Stimulated activated CD8-positive, alpha-beta memory T cell treated with anti-CD3 and anti-CD28 coated beads, Interleukin-15, amount 100 ng/mL, for 4 hours (primary cell): ENCODE measurements at places on chromosomes 5 and 9.

DNA sequence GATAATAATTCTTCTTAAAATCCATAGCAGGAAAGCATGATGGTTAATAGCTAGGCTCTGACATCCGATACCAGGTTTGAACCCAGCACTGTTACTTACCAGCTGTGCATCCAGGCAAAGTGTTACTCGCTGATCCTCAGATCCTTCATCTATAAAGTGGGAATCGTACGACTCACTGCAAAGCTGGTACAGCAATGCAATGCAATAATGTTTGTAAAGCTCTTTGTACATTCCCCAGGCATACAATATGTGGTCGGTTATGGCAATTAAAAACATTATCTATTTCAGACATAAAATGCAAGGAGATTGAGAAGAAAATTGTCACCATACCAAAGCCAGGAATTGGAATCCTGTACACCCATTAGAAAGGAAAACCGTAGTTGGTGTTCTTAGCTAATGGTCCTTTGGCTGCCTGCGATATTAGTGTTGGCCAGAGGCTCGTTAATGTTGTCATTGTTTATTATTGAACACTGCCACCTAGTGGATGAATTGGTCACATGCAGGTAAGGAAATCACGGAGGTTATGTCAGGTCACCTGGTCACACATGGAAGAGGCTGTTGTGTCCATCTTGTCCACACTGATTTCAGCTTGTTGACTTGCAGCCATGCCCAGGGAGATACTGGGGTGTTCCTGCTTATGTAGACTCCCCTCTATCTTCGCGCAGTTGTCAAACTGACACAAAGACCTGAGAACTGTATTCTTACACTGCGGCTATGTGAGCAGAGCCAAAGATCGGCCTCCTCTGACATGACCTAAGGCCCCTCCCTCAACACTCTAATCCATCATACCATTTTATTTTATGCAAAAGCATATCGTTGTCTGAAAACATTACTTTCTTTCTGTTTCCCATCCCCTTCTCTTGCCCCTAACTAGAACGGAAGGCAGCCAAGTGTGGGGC is 87.5 kb upstream of the PPP2R2B start:
- DNase-seq: no peak

GRCh38 chr9:127586537-127586936 is 25.5 kb upstream of the STXBP1 start:
- DNase-seq: peak; percentile 39

GRCh38 chr9:114116126-114116747 is 17.1 kb upstream of the KIF12 start:
- no peak for DNase-seq

GRCh38 chr9:25427290-25427689 is 251.0 kb downstream of the TUSC1 start:
- DNase-seq: no peak

- DNase-seq: no peak
Observed at GRCh38 chr5:60598424-60598823, 101.5 kb downstream of the DEPDC1B start.

GRCh38 chr9:75186767-75187380 is 98.6 kb downstream of the OSTF1 start:
- no peak for DNase-seq

GRCh38 chr9:545480-545879 is 296.0 kb upstream of the DMRT1 start:
- DNase-seq: no peak

GRCh38 chr9:99057665-99058625 is 47.0 kb upstream of the TGFBR1 start:
- peak; percentile 47 for DNase-seq

GRCh38 chr9:69236188-69236587 is 62.1 kb downstream of the TJP2 start:
- no peak for DNase-seq

GRCh38 chr9:104836767-104837166 is 72.8 kb downstream of the NIPSNAP3B start:
- DNase-seq: no peak

DNA sequence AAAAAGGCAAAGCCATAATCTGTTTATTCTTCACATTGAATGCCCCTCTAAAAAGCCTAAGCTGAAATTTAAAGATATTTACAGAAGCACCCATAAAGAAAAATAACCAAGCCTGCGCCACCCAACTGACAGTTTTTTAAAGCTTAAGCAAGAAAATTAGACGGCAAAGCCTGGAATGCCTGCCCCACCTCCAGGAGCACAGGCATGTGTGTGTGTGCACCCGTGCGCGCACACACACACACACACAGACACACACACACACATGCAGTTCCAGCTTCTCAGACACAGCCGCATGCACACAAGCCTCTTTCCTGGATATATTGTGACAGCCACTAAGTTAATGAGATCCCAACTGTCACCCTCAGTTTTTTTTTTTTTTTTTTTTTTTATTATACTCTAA is 88.2 kb downstream of the FRMD3 start:
- no peak for DNase-seq

DNA sequence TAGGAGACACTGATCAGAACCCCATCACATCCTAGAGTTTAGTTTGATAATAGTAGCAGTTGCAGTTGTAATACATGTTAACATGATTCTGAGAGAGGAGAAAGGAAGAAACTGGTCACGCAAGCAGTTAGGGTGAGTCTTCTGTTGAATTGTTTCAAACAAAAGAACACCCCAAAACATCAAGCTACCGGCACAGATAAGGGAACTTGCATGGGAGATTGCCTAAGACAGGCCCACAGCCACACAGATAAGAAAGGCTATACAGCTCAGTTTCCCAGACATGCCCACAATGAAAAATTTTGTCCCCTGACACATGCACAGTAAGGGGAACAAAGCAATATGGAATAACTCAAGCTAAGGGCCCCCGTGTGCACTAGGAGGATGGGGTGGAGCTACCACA is 15.9 kb downstream of the HSPB3 start:
- no peak for DNase-seq

DNA sequence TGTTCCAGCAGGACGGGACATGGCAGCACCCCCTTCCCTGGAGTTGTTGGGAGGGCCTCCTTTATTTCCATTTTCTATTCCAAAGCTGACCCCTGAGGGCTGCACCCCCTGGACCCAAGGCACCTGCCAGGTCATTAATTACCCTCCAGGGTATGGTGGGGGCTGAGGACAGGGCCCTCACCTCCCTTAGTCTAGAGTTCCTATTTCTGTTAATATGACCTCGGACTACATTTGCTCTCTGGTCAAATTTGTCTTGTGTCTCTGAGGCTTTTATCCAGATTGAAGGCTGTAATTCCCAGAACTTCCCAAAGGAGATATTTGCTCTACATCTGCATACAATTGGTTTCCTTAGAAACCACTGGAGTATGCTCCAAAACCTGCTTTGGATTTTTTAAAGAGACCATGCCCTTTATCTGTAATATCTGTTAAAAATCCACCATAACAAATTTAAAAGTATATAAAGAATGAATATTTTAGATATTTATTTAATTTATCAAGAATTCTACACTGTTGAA is 16.8 kb downstream of the PHF2 start:
- DNase-seq: no peak

GRCh38 chr5:143536364-143536763 is 132.9 kb upstream of the NR3C1 start:
- DNase-seq: no peak

DNA sequence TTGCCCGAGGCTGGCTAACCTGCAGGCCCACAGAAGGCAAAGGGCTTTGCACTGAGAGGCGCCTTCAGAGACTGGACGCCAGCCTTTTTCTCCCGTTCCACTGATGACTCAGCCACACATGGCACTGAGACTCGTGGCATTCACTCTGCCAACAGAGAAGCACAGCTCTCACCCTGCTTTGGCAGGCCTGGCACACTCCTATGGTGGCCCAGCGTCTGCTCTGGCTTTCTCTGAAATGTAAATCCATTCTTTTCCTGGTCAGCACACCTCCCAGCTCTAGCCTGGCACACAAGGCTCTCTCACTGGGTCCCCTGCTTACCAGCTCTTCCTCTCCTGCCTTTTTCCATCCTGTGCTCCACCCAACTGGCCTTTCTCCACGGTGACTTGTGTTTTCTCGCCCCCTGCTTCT is 5.9 kb upstream of the MELK start:
- DNase-seq: no peak

- no peak for DNase-seq
Observed at GRCh38 chr9:133700819-133701320, 37.3 kb downstream of the SARDH start.

GRCh38 chr5:100828071-100828897 is 74.8 kb downstream of the ST8SIA4 start:
- no peak for DNase-seq

- no peak for DNase-seq
Observed at GRCh38 chr5:84794486-84795035, 409.9 kb upstream of the EDIL3 start.

GRCh38 chr5:1985781-1986180 is 103.1 kb upstream of the IRX4 start:
- no peak for DNase-seq

DNA sequence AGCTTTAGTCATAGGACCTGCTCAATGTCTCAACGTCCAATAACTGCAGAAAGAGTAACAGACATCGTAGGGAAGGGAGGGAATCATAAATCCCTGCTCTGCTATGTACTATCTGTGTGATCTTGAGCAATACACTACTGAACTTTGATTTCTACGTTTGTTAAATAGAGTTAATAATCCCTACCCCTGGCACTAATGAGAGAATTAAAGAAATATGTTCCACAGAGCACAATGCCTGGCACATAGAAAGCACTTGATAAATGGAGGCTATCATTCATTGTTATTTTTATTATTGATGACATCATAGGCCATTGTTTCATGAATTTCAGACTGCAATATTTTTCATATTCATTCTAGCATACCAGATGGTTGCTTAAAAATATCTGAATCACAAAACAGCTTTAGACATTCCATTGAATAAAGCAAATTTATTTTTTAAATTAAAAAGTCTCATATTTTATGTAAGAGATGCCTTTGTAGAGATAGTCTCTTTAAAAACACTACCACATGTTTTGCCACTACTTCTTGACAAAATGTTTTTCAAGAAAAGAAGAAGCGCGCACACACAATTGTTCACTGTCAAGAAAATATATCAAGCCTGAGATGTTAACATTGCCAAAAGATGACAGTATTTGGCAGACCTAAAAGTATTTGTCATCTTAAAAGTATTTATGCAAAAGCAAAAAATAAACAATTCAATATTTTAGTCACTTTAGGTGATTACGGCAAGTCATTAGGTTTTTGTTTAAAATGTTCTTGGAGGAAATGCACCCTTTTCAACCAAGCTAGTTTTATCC is 108.5 kb downstream of the EBF1 start:
- DNase-seq: no peak

- no peak for DNase-seq
Observed at GRCh38 chr9:80792726-80793125, 896.6 kb downstream of the TLE1 start.

DNA sequence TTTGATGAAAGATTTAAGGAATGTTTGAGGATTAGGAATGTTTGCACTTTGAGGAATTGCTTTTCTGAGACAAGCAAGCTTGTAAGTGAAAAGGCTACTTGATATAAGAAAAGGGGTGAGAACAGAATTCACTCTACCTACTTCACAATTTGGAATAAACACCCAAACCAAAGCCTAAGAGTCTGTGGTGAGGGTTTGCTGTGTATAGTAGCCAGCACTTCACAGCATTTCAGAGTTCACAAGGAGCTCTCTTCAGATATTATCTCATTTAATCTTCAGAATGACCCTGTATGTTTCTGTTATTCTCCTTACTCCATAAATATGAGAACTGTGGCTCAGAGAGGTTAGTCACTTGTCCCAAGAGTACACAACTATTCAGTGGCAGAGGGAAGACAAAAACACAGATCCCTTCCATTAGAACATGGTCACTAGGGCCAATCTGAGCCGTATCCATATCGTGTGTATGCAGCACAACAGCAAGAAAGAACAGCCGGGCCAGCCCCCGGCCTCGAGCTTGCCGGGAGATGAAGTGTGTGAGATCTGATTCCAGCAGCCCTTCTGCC is 92.4 kb downstream of the FRMD3 start:
- no peak for DNase-seq

GRCh38 chr5:164742025-164742424 is 1236.6 kb downstream of the MAT2B start:
- DNase-seq: no peak

DNA sequence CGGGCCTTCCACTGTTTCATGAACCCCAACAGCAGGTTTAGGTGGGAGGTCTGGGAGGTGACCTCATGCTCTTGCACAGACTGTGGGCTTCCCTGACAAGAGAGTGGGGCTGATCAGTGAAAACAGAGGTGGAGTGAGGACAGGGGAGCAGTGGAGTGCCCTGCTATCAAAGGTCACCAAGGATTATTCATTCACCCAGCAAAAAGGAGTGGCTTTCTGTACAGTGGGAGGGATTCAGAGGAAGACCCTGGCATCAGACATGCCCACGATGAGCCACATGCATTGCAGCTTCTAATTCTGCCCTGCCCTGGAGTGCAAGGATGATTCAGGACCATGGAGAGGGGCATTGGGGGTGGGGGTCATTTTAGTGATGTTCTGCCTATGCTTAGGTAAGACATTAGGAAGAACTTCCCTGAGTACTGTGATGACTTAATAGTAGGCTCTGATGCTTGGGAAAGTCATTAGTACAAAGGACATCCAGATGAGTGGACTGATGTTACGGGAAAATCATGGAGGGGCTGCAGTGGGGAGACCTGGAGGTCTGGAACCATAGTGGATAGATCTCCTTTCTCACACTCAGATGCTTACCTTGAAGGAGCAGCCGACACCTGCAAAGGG is 12.8 kb downstream of the TRAF1 start:
- DNase-seq: no peak

DNA sequence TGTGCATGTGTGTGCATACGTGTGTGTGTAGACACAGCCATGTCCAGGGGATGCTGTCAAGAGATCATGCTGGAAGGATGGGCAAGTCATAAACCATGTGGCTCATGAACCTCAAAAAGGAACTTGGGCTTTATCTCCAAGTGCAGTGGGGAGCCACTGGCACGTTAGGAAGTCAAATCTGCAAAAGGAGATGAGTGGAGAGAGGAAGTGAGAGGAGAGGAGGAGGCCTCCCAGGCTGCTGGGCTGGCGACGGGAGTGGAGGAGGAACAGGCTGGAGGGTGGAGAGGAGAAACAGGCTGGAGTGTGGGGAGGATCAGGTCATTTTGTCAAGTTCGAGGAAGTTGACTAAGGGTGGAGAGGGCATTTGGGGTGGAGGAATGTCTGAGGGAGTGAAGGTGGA is 29.2 kb upstream of the TIFAB start:
- no peak for DNase-seq

DNA sequence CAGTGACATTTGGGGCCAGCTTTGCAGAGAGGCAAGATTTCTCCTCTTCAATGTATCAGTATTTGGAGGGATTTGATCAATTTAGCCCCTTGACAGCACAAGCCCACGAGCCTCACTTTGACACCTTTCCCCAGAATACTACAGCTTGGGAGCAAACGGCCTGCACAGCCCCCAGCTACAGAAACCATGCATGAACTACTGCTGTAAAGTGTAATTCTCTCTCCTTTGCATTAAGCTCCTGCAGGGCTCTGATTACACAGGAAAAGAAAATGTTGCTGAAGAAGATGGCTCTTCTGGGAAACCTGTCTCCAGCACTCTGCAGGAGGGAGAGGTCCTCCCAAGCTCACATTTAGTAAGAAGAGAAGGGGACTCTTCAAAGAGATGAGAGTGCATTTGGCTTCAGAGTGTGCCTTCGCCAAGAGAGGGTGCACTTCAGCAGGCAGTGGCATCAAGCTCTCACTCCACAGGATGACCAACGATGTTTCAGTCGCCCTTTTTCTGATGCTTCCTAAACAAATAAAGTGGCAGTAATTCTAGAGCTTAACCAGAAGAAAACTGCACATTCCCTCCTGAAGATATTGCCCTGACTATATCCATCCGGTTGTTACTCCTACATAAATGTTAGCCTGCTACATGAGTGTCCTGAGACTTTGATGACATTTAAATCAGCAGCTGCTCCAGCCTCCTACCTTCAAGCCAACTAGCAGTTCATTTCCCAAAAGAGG is 272.2 kb downstream of the AUH start:
- no peak for DNase-seq

- DNase-seq: peak; percentile 39
Observed at GRCh38 chr9:1009101-1009707, 32.7 kb downstream of the DMRT3 start.
